ENCODE measurements at places on chromosomes 12 and 14. TPM values are rescaled to one million over a fixed set of nuclear protein-coding genes. Genes with fewer than 3 reads are reported as not detected.

The NRL gene
- 1.6 TPM for total RNA-seq

The NGB gene
- not detected for total RNA-seq

The NELL2 gene
- 0.71 TPM for total RNA-seq

- DNase-seq: no peak
Observed at GRCh38 chr12:62841846-62842245, 93.1 kb downstream of the PPM1H start.

DNA sequence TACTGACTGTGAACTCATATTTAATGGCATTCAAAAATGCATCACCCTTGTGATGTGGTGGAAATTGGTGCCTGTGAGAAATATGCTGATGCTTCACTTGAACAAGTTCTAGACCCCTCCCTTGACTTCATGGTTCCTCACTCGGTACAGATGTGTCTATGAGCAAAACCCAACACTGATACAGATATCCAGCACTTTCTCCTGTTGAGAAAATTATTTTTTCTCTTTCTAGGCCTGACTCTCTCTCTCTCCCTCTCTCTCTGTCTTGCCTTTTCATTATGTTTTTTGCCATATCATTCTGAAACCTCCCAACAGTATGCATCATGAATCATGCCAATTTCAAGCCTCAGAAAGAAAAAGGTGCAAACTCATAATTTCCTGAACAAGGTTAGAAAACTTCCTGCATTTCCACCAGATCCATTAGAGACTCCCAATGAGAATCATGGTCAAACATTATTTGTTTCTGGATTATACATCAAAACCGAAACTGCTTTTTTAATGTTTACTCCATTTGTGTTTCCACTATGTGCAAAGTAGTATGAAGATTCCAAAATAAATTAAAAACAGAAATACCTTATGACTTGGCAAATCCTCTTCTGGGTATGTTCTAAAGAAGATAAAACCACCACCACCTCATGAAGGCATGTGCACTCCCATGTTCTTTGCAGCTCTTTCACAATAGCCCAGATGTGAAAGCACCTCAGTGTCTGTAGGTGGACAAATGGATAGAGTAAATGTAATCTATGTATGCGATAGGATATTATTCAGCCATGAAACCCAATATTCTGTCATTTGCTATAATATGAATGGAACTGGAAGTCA lies 543.6 kb downstream of the TMEM121 start:
- DNase-seq: no peak

DNA sequence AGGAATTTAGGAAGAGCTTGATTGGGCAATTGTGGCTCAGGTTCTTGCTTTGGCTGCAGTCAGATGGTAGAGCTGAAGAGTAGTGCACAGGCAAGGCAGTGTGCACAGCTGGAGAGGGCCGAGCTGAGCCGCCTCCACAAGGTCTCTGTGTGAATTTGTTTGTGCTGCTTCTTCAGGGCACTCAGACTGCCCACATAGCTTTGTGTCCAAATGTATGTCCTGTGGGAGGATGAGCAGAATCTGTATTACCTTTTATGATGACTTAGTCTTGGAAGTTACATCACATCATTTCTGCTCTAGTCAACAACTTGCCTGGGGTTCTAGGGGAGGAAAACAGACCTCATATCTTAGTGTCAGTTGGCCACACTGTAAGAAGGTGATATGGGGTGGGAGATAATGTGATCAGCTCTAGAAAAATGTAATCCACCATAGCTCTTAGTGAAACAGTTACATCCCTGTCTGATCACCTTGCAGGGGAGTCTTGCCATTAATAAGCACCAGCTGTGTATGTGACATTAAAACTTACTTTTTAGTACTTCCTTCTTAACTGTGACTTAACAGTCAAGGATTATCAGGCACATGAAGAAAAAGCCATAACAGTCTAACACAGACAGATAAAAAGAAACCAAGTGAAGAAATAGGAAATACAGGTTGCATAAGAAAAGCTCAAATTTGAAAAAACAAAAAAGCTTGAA lies 53.4 kb downstream of the RCOR1 start:
- no peak for DNase-seq

- no peak for DNase-seq
Observed at GRCh38 chr12:65121049-65121955, at the start of gene WIF1. Gene WIF1 (minus strand): TSS chr12:65121305. CDS start chr12:65121191, 114 bp downstream.

- peak; percentile 5 for DNase-seq
Observed at GRCh38 chr14:64956697-64957406, 14.3 kb upstream of the GPX2 start.

- DNase-seq: no peak
Observed at GRCh38 chr12:124636138-124636978, 68.9 kb upstream of the NCOR2 start.

- no peak for DNase-seq
Observed at GRCh38 chr12:50016501-50017475, 8.5 kb downstream of the RACGAP1 start.

- DNase-seq: no peak
Observed at GRCh38 chr12:92094751-92095161, 50.9 kb downstream of the BTG1 start.

DNA sequence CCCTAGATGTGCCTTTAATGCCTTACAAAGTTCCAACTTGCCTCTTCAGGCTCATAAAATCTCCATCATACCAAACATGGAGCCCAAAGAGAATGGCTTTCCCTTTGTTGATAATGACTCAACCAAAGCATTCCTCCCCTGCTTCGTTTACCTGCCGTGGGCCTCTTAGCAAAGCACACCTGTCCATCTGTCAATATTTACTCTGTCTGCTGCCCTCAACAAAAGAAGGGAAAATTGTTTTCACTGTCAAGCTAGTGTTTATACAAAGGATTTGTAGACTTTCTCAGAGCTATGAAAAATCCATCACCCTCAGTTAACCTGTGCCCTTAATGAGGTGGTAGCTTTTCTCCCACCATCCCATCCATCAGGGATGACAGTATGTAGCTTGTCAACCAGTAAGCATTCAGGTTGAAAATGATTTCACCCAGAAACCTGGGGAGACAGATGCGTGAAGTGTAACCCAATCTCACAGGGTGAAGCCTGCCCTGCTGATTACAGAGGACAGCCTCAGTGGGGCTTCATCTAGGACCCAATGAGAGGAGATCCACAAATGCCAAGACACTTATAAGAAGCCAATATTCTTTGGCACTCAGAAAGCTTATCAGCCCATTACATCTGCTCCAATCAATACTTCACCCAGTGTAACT lies 278.1 kb downstream of the NUAK1 start:
- no peak for DNase-seq

DNA sequence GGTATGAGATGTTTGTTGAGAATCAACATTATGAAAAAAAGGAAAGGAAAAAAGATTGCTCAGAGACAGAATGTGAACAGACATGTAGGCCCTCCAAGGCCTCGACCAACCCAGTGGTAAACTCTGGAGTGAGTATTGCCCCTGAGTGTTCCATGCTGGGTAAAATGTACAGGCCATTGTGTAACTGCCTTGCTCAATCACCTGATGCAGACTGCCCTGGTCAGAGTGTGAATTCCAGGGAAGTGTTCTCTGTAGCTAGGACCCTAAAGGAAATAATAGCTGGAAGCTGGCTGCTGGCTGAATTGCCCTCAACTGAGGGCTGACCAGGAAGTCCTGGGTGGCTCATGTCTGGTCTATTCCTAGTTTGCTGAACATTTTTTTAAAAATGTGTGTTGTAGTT lies 1081.4 kb upstream of the LRFN5 start:
- no peak for DNase-seq

- DNase-seq: no peak
Observed at GRCh38 chr14:26791117-26791806, 193.4 kb upstream of the NOVA1 start.
